ENCODE measurements at places on chromosomes 1 and 21.

DNA sequence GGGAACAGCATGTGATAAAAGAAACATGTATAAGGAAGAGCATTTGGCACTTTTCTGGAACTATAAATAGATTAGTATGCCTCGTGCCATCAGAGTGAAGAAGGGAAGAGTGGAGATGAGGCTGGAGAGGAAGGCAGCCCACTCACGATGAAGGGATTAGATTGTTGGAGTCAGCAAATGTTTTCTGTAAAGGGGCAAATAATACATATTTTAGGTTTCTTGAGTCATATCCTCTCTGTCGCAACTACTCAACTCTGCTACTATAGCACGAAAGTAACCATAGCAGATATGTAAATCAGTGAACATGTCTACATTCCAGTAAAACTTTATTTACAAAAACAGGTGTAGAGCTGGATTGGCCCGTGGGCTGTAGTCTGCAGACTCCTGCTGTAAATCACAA, 147.8 kb downstream of the TENT5C start:
- no peak for DNase-seq

DNA sequence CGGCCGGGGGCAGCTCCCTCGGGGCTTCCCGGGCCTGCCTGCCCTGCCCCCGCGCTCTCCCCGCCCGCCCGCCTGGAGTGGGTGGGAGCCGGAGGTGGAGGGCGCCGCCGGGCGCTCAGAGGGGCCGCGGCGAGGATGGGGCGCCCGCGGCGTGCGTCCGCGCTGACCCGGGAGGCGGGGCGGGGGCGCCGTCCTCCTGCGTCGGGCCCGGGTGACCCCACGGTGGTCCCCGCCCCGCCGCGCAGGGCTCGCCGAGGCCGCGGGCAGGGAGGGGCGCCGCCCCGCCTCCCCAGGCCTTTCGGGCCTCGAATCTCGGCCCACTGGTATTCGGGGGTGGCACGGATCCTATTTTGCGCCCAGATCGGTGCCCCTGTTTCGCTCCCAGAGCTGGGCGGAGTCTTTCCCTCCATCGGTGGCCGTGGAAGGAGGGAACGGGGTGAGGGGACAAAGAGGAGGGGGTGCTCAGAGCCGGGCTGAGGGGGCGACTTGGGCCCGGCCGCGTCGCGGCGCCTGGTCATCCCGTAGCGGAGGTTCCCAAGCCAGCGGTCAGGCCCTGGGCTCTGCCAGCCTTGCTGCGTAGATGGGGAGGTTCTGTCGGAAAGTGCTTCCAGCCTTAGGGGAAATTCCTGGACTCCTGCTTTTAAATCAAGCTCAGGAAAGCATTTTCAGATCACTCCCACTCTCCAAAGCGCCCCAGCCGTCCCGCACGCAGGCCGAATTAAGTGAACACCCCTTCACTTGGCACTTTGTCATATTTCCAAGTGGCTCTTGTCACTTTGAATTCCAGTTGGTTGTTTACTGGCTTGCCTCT, 545 bp downstream of the PATJ start:
- peak; percentile 10 for DNase-seq

- DNase-seq = no peak
These were observed 618 bp downstream of the ETS2 start for GRCh38 chr21:38806153-38806941.

GRCh38 chr1:109185990-109186732, 27.6 kb upstream of the SARS1 start:
- DNase-seq = no peak

- DNase-seq = no peak
These were observed 41.6 kb downstream of the ARHGEF16 start for GRCh38 chr1:3495776-3496745.

- DNase-seq = no peak
These were observed 1.5 kb downstream of the PROX1 start for GRCh38 chr1:213989002-213989855.

Data from pulmonary artery endothelial cell (primary cell).